Stimulated activated CD8-positive, alpha-beta memory T cell treated with anti-CD3 and anti-CD28 coated beads, Interleukin-15, amount 100 ng/mL, for 24 hours (primary cell): ENCODE measurements at places on chromosomes 12 and 14.

- DNase-seq = no peak
These were observed 39.2 kb upstream of the PIWIL1 start for GRCh38 chr12:130298322-130299021.

- no peak for DNase-seq
These were observed 69.2 kb upstream of the PIK3C2G start for GRCh38 chr12:18192119-18192518.

GRCh38 chr12:128594521-128594920 is 229.2 kb downstream of the SLC15A4 start:
- no peak for DNase-seq

GRCh38 chr12:18723752-18724151 is 14.1 kb downstream of the PLCZ1 start:
- DNase-seq = no peak

DNA sequence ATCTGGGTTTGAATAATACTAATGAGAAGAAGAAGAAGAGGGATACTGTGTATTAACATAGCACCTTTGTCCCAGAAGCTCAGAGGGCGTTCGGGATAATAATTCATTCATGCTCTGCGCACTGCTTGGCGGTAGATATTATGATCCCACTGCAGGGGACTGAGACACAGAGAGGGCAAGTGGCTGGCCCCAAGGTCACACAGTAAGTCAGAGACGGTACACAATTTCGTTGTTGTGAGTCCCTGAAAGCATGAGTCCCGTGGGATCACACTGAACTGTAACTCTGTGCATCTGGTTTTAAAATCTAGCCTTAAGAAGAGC is 47.9 kb upstream of the PARP11 start:
- DNase-seq = no peak

DNA sequence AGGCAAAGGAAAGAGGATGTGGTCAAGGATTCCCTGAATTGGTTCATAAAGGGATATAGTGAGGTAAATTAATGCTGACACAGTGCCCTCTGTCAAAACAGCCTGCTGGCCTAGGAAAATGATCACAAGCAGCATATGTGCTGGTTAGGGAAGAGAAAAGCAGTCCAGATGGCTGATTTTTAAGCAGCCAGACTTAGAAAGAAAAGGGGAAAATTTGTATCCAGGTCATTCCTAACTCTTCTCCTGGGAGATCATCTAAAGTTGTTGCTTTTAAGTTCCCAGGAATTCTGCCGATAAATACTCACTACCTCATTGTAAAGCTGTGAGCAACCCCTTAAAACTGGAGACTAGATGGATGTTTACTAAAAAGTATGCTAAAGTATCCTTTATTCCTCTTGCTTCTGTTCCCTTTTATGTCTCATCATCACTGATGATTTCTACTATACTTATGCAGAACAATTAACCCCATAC is 46.4 kb upstream of the CNOT2 start:
- DNase-seq = no peak

GRCh38 chr14:20618271-20618749 is 23.2 kb downstream of the OR6S1 start:
- DNase-seq = no peak

DNA sequence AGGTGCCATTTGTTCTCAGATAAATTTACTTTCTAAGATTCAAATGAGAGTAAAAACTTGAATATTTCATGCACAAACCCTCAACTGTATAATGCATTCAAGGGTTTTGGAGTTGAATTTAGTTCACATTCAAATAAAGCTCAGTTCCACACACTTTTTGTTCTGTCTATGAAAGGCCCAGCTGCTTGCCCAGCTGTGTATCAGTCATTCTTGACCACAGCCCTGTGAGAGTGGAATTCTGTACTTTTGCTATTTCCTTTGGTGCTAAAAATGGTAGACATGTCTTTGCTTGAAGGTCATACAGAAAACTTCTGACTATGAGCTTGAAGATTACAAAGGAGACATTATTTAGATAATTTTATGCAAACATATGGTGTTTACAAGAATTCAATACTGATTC is 110.4 kb downstream of the KCNC2 start:
- DNase-seq = no peak
